ENCODE measurements at places on chromosomes 2 and 18.
A peak's percentile ranks its signal among the peaks of the same experiment; 100 is the strongest.

DNA sequence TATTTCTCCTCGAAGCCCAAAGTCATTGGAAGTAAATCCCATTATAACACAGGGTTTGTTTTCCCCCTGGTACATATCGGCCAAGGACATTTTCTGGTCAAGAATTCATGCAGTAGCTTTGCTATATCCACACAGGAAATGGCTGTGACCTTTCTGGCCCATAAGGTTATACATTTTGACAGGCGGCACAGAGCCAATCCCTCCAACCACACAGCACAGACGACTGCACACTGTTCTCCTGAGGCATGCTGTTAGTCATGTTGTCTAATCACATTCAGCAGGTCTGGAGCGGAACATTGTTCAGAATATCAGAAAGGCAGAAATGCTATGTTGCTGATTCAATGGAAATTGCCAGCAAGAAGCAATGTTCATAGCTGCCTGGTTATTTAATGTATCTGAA lies 742.3 kb upstream of the SLC8A1 start:
- peak; percentile 22 for DNase-seq

GRCh38 chr2:207950063-207950760 lies 75.1 kb downstream of the PLEKHM3 start:
- no peak for DNase-seq

GRCh38 chr2:118861731-118862130 lies 14.3 kb upstream of the EN1 start:
- no peak for DNase-seq

DNA sequence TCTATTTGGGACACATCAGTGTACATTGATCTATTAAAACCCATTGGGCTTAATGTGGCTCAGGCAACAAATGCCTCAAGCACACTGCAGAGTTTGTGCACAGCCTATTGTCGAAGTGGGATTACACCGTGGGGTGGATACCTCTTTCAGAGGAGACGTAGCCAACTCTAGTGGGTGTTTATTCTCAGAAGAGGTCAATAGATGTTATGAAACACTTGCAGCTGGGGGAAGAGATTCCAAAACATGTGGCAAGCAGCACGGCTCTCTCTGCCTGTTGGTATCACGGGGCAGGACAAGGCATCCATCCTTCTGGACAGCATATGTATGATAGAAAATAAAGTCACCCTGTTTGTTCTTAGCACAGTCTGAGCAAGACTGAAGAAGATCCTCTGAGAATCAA lies 121.4 kb upstream of the COPS8 start:
- DNase-seq, result no peak

- no peak for DNase-seq
Measured at GRCh38 chr2:74864728-74865722, 31.1 kb downstream of the HK2 start.
